Posterior vena cava (tissue), 2 donors: ENCODE measurements at places on chromosomes 2 and 18. TPM values are rescaled to one million over a fixed set of nuclear protein-coding genes. Genes with fewer than 3 reads are reported as not detected.
A peak's percentile ranks its signal among the peaks of the same experiment; 100 is the strongest.

DNA sequence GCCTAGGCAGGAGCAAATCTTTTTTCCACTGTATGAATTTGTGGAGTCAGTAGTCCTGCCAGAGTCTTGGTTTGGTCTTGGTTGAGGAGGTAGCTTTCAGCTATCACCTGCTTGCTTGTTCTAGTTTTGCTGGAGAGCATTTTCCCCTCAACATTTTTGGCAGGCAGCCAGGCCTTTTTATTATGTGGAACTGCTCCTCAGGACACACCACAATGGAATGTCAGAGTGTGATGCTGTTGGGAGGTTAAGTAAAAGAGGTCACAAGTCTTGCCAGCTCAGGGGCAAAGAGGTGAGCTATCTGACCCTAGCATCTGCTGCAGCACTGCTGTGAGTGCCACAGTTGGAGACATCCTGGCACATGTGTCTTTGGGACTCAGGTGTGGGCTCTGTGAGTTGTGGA is 258.0 kb downstream of the CNTNAP5 start:
- DNase-seq, result no peak

- DNase-seq, result no peak
Measured at GRCh38 chr2:17166506-17166905, 351.7 kb downstream of the RAD51AP2 start.

DNA sequence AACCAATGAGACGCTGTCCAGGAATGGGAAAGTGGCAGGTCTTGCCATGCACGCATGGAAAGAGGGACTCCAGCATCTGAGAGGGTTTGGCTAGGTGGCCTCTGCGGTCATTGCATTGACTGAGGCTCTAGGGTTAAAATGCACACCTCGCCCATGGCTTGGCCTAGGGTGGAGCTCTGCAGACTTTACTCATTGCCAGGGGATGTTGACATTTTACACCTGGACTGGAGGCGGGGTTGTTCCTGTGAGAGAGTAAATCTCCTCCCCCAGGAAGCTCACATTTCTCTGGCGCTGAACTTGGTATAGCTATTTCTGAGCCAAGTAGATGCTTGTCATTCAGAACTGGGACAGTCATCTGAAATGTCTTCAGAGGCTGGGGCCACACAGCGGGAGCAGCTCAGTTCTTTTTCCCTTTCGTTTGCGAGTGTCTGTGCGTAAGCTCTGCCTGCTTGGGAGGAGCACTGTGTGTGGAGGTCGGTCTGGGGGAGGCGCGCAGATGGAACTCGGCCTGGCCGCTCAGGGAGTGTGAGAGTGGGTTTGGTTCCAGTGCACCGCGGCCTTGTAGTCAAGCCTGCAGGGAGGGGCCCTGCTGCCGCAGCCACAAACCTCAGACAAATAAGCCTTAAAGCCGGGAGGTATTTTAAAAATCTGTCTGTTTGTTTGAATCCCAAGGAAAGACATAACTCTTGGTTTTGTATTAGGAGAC is 76.5 kb downstream of the LPIN1 start:
- no peak for DNase-seq

DNA sequence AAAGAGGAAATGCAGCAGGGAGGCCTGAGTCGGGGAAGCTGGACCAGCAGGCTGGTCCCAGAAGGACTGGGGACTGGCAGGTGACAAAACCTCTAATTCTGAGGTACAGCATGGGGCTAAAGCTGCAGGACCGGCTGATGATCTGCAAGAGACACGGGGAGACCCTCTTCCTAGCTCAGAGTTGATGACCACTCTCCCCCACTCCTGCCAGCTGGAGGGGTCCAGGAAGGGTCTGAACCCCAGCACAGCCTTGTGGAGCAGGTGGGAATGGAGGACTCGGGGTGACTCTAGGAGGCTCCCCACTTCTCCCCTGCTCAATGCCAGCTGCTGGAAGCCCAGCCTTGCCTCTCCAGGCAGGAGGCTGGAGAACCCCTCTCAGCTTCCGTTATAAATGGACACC is 67.7 kb downstream of the TWIST2 start:
- peak; percentile 38 for DNase-seq

DNA sequence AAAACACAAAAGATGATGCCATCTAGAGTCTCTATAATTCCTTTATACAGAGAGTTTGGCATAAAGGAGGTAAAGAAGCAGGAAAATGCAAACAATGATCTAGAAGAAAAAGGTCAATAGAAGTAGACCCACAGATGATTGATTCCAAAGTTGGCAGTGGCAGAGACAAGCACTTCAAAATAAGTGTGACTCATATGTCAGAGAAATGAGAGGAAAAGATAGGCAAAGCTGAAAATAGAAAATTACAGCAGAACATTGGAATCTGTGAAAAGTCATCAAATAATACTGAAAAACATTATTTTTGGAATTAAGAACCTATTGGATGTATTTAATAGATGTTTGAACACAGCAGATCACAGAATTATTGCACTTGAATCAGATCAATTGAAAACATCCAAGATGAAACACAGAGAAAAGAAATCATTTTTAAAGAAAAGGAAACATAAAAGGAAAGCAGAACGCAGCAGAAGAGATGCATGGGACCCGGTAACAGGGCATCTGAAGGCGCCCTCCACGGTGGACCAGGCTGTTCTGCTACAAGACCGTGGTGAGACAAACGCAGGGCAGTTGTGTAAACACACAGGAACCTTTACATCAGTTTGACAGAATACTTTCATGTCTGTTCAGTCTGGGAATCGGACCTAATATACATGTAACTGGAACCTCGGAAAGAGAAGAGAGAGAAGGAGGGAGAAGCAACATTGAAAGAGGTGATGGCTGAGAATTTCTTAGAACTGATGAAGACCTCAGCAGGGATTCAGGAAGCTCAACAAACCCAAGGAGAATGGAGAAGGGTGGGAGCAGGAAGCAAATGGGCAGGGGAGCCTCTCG is 74.6 kb upstream of the GPC1 start:
- no peak for DNase-seq

- no peak for DNase-seq
Measured at GRCh38 chr2:201999279-201999678, 34.4 kb upstream of the FZD7 start.

DNA sequence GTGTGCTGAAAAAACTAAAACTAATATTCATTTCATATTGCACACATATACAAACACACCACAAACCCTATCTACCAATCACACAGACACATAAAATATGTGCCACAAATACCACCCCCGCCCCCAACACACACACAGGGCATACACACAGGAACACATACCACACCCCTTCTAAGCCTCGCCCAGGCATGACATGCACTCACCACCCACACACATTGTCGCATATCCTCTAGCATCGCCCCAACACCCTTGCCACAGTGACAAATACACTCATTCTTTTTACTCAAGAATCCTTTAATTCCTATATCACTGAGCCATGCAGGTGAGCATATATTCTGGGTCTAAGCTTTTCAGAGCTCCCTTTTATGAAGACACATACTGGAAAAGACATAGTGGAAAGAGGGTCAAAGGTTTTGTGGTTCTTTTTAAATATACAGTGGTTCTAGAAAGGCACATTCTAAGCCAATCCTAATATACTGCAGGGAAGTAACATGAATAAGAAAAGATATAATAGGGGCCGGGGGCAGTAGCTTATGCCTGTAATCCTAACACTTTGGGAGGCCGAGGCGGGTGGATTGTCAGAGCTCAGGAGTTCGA is 24.5 kb upstream of the LCLAT1 start:
- no peak for DNase-seq

TPO gene
- 6.5 TPM for total RNA-seq

TMEM182 gene
- total RNA-seq, result 3.4 TPM

DNA sequence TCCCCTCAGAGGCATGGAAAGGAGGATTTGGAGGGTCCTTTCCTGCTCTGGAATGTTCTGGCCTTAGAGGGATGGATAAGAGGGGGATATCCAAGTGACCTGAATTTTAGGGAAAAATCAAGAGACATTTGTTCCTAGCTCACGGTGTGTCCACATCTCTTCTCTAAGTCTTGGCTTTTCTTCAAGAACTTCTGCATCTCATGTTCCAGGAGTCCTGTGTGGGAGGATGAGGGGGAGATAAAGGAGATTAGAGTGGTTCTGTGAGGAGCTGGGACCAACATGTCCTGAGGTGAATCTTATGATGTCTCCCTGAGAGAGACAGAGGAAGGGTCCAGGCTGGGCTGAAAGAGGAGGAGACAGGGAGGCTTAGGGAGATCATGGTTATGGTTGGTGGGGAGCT is 11.7 kb downstream of the EMX1 start:
- DNase-seq, result no peak

DNA sequence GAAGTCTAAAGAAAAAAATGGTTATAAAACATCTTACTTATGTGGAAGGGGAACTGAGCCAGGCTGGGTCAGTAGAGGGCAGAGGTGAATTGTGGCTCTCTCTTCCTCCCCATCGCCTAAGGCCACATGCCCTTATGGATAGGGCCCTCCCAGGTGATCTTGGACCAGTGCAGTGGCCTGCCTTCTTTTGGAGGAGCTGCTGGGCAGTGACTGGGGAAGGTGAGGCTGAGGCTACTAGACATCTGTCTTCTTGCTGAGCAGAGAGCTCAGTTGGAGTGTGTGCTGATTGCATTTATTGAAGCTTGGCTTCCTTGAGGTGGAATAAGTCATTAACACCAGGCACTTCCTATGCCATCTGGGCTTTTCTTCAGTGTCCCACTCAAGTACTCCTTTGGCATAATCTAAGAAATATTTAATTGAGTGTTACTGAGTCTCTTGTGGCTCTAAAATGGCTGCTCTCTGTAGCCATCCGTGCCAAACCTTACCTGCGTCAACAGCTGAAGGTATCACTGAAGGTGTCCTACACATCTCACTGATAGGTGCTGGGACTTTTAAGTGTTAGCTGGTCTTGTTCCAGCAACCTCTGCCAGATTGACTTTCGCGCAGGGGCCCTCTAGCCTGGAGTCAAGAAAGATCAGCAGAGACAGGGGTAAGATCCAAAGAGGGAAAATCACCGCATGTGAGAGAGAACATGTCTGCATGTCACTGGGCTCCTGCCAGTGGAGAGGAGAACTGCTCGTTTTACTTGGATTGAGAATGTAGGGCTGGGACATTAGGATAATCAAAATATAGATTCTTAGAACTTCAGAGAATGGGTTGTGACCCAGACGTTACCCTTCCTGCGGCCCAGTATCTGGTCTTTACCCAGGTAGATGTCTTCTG is 256.1 kb downstream of the LTBP1 start:
- no peak for DNase-seq

HJURP gene
- not detected for total RNA-seq

PDE1A gene
- total RNA-seq, result 7.7 TPM

CLEC4F gene
- 0.32 TPM for total RNA-seq

GRCh38 chr18:79682894-79683625 is 3.5 kb downstream of the CTDP1 start:
- no peak for DNase-seq

DNA sequence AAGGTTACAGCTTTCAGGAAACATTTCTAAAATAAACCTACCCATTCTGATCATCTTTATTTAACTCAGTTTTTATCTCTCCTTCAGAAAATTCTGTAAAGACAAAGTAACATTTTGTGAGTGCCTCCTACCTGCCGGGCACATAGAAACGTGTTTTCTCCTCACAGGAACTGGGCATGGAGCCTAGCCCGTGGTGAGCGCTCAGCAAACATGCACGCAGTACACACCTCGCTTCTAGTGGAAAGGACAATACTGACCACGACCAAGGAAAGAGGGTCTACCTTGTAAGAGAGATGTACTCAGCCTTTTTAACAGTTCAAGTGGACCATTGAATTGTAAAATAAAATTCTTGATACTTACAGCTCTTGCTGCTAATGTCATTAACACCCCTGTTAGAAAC is 24.8 kb upstream of the KIDINS220 start:
- no peak for DNase-seq

- DNase-seq, result peak; percentile 7
Measured at GRCh38 chr2:121707344-121707919, 29.2 kb downstream of the NIFK start.

MOGAT1 gene
- not detected for total RNA-seq

- DNase-seq, result peak; percentile 96
Measured at GRCh38 chr2:23351388-23352141, 33.4 kb upstream of the KLHL29 start.

DNA sequence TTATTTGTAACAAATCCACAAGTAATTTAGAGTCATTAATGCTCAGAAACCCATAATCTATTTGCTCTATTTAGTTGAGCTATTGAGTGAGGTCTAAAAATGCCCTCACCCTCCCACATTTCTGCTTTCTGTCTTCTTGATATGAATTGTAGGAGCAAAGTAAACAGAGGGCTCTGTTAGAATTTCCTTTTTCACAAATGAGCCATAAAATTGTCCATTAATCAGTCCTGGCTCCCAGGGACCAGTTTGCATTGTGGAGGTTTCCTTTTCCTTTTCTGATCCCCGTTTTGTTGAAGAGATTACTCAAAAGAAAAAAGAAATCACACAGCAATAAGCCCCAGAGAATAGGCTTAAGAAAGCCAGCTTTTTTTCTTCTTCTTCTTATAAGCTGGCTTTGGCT is 476.7 kb downstream of the EPHA4 start:
- DNase-seq, result no peak

ANTXR1 gene
- 146 TPM for total RNA-seq

- DNase-seq, result no peak
Measured at GRCh38 chr2:142750858-142751257, 126.6 kb upstream of the KYNU start.

GRCh38 chr2:235910067-235910466 is 258.1 kb downstream of the GBX2 start:
- no peak for DNase-seq

GRCh38 chr18:4672162-4672561 is 217.1 kb upstream of the DLGAP1 start:
- DNase-seq, result no peak

CELF4 gene
- not detected for total RNA-seq

- no peak for DNase-seq
Measured at GRCh38 chr2:3755277-3755676, 51.9 kb downstream of the DCDC2C start.

GRCh38 chr2:86779971-86780370 is 10.7 kb downstream of the CD8A start:
- no peak for DNase-seq

DNA sequence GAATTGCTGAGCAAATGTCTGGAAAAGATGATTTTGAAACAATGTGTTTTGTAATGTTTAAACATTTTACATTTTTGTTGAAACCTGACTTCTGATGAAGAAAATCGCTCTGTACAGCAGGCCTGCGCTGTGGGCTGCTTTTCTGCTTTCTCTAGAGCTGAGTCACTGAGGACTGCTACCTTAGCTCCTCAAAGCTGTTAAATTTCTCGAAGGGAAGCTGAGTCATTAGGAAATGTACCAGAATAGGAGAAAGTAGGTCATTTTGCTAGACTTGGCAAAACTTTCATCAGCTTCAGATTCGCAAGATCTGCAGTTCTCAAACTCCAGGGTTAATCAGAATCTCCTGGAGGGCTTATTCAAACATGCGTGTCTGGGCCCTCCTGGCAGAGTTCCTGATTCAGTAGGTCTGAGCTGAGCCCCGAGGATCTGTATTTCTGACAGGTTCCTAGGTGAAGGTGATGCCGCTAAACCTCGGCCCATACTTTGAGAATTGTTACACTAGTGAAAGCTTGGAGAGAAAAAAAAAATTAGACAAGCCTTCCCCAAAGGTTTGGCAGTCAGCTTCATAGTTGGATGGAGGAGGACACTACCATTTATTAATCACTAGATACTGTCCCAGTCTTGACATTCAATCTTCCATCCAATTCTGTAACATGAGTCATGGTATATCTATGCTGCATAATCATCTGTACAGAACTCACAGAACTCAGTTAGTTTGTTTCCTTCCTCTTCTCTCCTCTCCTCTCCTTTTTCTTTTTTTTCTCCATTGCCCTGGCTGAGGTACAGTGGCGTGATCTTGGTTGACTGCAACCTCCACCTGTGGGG is 297.6 kb downstream of the PARD3B start:
- DNase-seq, result peak; percentile 85
